ENCODE measurements at places on chromosomes 11 and 22.
A peak's percentile ranks its signal among the peaks of the same experiment; 100 is the strongest.

DNA sequence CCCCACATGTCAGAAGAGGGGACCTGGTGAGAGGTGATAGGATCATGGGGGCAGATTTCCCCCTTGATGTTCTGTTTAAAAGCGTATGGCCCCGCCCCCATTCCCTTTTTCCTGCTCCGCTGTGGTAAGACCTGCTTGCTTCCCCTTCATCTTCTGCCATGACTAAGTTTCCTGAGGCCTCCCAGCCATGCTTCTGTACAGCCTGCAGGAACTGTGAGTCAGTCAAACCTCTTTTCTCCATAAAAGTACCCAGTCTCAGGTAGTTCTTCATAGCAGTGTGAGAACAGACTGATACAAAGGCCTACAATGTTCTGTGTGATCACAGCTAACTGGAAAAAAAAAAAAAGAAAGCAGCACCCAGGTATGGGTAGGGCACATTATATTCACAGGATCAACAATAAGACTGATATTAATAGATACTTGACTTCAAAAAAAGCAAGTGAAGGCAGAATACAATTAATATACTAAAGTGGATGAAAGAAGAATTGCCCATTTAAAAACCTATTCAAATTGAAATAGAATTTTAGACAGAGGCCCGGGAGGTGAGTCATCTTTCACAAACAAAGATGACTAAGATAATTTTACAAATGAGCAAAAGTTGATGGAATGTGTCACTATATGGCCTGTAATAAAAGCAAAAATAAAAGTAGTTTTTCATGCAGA, 1.7 kb upstream of the OR52K1 start:
- peaks cover 8% of the 10 kb centered on the region for H3K4me1 ChIP-seq
- H3K4me3 ChIP-seq = no peak overlapping the region
- H3K27me3 ChIP-seq = peaks cover 12% of the 10 kb centered on the region
- DNase-seq = peak; percentile 61
- no peak overlapping the region for H3K27ac ChIP-seq

GRCh38 chr11:102306817-102307726, 10.2 kb upstream of the BIRC3 start:
- H3K36me3 ChIP-seq = no peaks in the 10 kb centered on the region
- H3K27ac ChIP-seq = no peak overlapping the region
- H3K27me3 ChIP-seq = no peaks in the 10 kb centered on the region
- H3K4me1 ChIP-seq = no peaks in the 10 kb centered on the region
- DNase-seq = no peak
- H3K4me3 ChIP-seq = no peak overlapping the region

DNA sequence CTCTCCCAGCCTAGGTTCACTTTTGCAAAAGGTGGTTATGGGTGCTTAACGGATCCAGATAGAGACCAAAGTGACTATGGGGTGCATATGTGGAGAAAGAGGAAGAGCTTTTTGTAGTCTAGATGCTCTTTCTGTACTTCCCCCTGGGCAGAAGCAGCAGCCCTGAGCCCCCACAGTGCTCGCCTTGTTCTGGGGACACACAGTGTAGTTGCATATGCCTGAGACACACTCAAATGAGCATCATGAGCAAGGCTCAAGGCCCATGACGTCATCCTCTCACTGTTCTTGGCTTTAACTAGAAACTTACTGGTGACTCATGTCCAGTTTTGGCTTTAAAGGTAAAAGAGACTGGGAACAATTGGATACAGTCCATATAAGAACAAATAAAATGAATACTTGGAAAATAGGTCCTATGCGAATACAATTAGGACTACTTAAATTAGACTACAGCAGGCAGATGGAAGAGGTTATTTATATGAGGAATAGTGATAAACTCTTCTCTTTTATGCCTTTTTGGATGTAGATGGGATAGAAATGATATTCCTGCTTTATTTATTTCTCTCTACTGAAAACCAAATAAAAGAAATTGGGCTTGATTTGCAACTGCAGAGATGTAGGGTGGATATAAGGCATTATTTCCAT, 20.1 kb upstream of the PEX26 start:
- DNase-seq = peak; percentile 100
- no peak overlapping the region for H3K4me3 ChIP-seq

- no peak overlapping the region for H3K4me3 ChIP-seq
- no peaks in the 10 kb centered on the region for H3K27me3 ChIP-seq
- H3K27ac ChIP-seq = no peak overlapping the region
- H3K36me3 ChIP-seq = no peaks in the 10 kb centered on the region
- DNase-seq = no peak
Measured at GRCh38 chr22:28314959-28315358, 364.7 kb downstream of the TTC28 start.

DNA sequence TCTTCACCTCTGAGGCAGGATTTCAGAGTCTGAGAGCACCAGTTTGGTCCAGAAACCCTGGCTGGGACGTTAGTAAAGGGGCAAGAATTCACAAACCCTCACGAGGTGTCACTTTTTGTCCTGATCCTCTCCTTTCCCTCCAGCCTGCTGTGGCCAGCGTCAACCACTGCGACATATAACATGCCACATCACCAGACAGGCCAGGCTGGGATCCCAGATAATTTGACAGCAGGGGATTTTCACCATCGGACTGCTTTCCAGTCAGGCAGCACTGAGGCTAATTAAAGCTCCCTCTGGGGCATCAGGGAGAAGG, 36.8 kb upstream of the RBFOX2 start:
- DNase-seq = no peak
- H3K4me1 ChIP-seq = 0 out of 2 replicates have a peak, but pooled peaks cover 7% of the 10 kb centered on the region
- peak overlapping the region; percentile 85 for H3K4me3 ChIP-seq
- peak overlapping the region; percentile 88 for H3K27ac ChIP-seq
- no peaks in the 10 kb centered on the region for H3K36me3 ChIP-seq
- H3K27me3 ChIP-seq = no peaks in the 10 kb centered on the region

GRCh38 chr11:36073411-36074203, 129.7 kb downstream of the LDLRAD3 start:
- no peaks in the 10 kb centered on the region for H3K36me3 ChIP-seq
- peak; percentile 69 for DNase-seq
- H3K27ac ChIP-seq = no peak overlapping the region
- H3K27me3 ChIP-seq = no peaks in the 10 kb centered on the region

DNA sequence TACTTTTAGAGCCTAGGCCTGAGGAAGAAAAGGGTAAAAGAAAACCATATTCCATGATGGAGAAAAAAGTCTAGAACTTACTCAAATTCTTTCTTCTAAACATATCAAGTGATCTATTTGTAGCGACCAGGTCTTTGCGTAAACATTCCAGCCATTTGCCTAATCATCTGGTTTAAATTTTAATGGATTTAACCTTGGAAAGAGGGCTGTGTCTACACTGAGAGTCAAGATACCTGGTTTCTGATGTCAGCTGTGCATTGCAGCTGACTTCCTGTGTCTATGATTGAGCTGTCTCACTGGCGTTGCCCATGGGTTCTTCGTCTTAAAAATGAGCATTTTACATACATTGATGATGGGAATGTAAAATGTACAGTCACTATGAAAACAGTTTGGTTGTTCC, 10.0 kb upstream of the TMEM123 start:
- DNase-seq = no peak

DNA sequence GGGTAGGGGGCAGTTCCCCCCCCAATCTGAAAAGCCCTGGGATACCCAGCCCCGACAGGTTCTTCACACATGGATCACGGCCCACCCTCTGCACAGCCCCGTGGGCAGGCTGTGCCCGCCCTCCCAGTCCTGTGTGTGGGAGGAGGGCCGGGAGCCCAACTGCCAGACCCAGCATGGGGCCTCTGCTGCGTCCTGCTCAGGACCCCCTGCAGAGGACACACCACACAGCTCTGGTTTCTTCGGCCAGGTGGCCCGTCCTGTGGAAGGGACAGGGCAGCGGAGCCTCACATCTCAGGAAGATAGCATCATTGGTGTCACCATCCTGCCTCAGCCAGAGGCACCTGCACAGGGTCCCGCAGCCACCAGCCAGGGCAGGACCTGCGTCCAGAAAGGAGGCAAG, 396.0 kb downstream of the TBC1D22A start:
- DNase-seq = no peak
- no peaks in the 10 kb centered on the region for H3K36me3 ChIP-seq
- H3K4me3 ChIP-seq = no peak overlapping the region
- H3K27me3 ChIP-seq = no peaks in the 10 kb centered on the region

GRCh38 chr11:44029977-44030911, 17.5 kb upstream of the ACCSL start:
- H3K27me3 ChIP-seq = no peaks in the 10 kb centered on the region
- H3K4me1 ChIP-seq = peaks cover 35% of the 10 kb centered on the region
- DNase-seq = peak; percentile 85
- H3K4me3 ChIP-seq = no peak overlapping the region
- H3K36me3 ChIP-seq = no peaks in the 10 kb centered on the region

DNA sequence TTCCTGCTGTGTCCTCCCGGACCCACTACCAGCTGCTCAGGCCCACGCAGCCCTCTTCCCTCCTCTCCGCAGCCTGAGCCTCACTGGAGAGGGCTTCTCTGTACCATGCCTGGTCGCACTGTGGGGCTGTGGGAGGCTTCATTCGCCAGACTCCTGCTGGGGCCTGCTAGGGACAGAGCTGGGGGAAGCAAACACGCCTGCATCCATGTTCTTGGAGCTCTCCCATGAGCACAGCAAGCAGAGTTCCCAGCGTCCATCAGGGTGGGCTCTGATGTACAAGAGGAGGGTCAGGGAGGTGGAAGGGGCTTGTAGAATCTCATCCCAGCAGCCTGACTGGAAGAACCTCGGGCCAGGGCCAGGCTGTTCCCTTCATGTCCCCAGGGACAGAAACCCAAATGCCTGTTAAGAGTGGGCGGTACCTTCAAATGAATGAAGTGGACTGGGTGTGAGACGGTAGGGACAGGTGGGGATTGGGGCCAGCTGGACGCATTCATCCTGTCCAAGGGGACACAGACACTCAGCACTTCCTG, 59.9 kb downstream of the MPPED1 start:
- no peak overlapping the region for H3K4me3 ChIP-seq
- no peaks in the 10 kb centered on the region for H3K27me3 ChIP-seq
- no peak overlapping the region for H3K27ac ChIP-seq
- no peak for DNase-seq

DNA sequence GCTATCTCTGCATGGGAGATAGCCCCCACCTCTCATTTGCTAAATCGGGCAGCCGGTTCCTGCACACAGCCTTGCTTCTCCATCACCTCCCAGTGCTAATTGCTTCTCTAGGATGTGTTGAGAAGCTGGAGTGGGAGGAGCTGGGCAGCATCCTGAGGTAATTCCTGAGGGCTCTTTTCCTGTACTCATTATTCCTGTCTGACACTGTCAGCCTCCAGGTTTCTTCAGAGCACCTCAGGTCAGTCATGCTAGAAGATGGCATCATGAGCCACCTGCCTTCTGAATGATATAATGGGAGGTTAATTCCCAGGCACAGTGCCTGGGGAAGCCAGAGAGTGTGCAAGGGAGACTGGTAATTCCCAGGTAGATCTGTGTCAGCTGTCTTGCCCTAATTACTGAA, 133.0 kb downstream of the RAB38 start:
- H3K36me3 ChIP-seq = no peaks in the 10 kb centered on the region
- no peak overlapping the region for H3K27ac ChIP-seq
- peaks cover 22% of the 10 kb centered on the region for H3K27me3 ChIP-seq
- H3K4me1 ChIP-seq = no peaks in the 10 kb centered on the region
- no peak for DNase-seq

DNA sequence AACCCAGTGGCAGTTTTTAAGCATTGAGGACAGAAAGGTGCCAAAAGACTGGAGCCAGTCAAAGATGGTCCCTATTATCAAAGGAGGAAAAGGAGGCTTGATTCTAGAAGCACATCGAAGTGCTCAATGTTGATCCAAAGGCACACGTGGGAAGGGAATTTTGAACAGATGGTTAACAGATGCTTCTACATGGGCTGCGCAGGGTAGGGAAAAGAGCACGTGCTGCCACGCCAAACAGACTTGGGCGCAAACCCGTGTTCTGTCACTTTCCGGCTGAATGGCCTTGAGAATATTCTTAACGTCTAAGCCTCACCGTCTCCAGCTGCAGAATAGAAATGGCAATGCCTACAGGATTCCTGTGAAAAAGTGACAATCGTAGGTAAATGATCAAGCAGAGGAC, 217.9 kb upstream of the MTNR1B start:
- H3K27me3 ChIP-seq = no peaks in the 10 kb centered on the region
- H3K36me3 ChIP-seq = no peaks in the 10 kb centered on the region
- no peak for DNase-seq
- no peaks in the 10 kb centered on the region for H3K4me1 ChIP-seq
- no peak overlapping the region for H3K4me3 ChIP-seq

DNA sequence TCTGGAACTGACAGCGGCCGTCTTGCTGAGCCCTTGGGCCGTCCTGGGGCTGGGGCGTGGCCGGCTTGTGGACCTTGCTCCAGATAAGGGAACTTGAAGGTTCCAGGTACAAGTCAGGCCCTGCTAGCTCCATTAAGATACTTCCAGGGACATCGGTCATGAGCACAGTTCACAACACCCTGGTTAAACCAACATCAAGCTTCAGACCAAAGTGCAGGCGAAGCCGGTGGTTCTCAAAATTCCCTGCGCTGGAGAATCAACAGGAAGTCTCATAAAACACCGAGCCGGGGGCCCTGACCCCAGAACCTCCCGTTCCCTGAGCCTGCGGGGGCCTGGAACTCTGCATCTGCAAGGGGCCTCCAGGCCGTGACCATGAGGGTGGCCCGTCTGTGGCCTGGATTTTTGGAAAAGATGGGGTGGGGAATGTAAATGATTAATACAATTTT, 1043.8 kb downstream of the BRD1 start:
- DNase-seq = no peak
- H3K27me3 ChIP-seq = no peaks in the 10 kb centered on the region
- no peak overlapping the region for H3K27ac ChIP-seq
- H3K4me3 ChIP-seq = no peak overlapping the region
- no peaks in the 10 kb centered on the region for H3K4me1 ChIP-seq

GRCh38 chr22:39530692-39531331, 1.7 kb downstream of the RPS19BP1 start:
- 0 out of 2 replicates have a peak, but pooled peaks cover 3% of the 10 kb centered on the region for H3K36me3 ChIP-seq
- no peaks in the 10 kb centered on the region for H3K27me3 ChIP-seq
- DNase-seq = peak; percentile 68
- peaks cover 15% of the 10 kb centered on the region for H3K4me1 ChIP-seq
- no peak overlapping the region for H3K27ac ChIP-seq

DNA sequence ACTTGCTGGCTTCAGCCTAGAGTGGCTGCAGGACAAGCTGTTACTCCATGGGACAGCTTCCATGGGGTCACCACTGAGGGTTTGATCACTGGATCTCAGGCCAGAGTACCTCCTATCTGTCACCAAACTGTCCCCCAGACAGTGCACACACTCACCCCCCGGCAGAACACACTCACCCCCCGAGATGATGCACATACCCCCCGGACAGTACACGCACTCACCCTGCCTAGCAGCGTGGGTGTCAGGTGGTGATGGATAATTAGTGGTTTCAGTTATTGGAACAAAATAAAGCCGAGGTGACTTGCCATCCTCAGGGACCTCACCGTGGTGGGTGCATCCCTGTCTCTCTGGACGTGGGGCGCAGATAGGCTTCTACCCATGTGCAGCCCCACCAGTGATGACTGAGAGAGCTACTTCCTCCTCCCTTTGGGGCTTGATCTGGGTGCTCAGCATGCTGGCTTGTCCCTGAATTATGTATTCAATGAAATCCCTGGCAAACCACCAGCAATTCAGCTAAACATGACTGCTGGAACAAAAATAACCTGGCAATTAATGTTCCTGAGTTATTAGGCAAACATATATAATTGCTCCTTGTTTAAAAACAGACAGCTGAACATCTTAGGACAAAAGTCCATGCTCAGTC, 18.9 kb downstream of the TANGO2 start:
- DNase-seq = no peak
- H3K4me1 ChIP-seq = no peaks in the 10 kb centered on the region
- H3K36me3 ChIP-seq = no peaks in the 10 kb centered on the region

All from GM23248 (cell line).